ENCODE measurements at places on chromosomes 11 and 22.
A peak's percentile ranks its signal among the peaks of the same experiment; 100 is the strongest.

DNA sequence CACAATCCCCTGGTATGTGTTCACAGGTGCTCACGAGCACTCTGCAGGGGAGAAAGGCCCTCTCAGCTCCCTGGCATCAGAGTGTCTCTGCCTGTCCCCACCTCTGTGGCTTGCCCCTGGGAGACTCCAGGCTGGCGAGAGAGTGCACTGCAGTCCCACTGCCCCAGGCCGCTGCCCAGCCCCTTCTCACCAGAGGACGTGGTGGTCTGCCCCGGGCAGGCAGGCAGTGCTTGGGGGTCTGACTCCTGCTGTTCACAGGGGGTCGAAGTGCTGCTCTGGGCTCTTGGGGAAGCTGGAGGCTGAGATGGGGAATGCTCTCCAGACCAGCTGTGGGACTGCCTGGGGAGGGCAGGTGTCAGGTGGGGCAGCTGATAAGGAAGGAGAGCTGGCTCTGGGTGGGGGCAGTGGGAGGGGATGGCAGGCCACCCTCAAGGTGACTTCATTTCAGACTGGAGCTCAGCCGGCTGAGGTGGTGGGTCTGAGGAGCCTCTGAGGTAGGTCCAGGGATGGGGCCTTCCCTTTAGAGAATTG lies 151.0 kb upstream of the B3GAT1 start:
- DNase-seq: no peak
- no peaks in the 10 kb centered on the region for H3K36me3 ChIP-seq
- no peak overlapping the region for H3K27ac ChIP-seq
- H3K4me1 ChIP-seq: no peaks in the 10 kb centered on the region
- H3K4me3 ChIP-seq: no peak overlapping the region

- peaks cover 29% of the 10 kb centered on the region for H3K27me3 ChIP-seq
- H3K36me3 ChIP-seq: no peaks in the 10 kb centered on the region
- no peak for DNase-seq
- no peak overlapping the region for H3K4me3 ChIP-seq
- peak overlapping the region; percentile 57 for H3K27ac ChIP-seq
- H3K4me1 ChIP-seq: peaks cover 18% of the 10 kb centered on the region
Observed at GRCh38 chr11:124071623-124071948, 30.5 kb upstream of the OR10G7 start.

- H3K27ac ChIP-seq: no peak overlapping the region
- peak; percentile 35 for DNase-seq
- peaks cover 10% of the 10 kb centered on the region for H3K27me3 ChIP-seq
- no peaks in the 10 kb centered on the region for H3K36me3 ChIP-seq
- no peak overlapping the region for H3K4me3 ChIP-seq
Observed at GRCh38 chr11:12043959-12044791, 35.7 kb upstream of the DKK3 start.

DNA sequence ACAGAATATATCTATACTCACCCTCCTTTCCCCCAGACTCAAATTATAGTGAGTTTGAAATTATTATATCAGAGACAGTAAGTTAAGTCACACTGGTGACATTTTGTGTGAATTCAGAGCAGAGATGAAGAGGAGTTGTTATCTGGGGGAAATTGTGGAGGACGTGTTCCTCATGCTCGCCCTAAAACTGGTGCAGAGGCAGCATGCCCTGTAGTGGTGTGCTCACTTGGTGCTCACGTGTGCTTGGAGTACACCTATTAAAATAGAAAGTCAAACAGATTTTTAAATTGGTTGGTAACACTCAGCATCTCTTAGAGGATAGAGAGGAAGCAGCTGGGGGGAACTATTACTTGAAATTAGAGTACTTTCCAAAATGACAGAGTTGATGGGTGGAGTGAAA lies 51.6 kb upstream of the ADSL start:
- DNase-seq: no peak
- peaks cover 29% of the 10 kb centered on the region for H3K36me3 ChIP-seq
- H3K27ac ChIP-seq: peak overlapping the region; percentile 54
- peaks cover 14% of the 10 kb centered on the region for H3K4me1 ChIP-seq
- no peak overlapping the region for H3K4me3 ChIP-seq
- no peaks in the 10 kb centered on the region for H3K27me3 ChIP-seq

DNA sequence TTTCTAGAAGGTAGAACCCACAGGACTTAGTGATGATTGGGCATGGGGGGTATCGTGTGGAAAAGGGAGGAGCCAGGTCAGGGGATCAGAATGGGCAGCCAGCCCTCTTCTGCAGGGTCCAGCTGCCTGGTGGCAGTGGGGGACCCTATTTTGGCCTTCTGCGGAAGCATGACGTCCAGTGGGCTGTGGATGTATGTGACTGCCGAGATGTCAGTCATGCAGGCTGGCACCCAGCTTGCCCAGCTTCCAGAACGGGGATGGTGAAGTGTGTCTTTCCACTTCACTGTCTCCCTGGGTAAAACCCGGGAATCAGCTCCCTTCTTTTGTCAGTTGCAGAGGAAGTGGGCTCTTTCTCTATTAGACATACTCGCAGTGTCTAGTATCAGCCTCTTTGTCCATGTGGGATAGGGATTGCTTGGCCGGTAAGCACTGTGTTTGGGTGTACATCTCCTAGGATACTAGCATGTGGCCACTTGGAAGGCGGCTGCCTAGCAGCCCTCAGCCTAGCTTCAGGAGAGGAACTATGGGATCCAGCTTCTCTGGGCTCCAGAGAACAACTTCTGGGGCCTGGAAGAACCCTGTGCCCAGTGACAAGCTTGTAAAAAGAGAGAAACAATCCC lies 51.4 kb downstream of the GRIK4 start:
- H3K36me3 ChIP-seq: peaks cover 6% of the 10 kb centered on the region
- H3K27me3 ChIP-seq: peaks cover 55% of the 10 kb centered on the region
- H3K4me1 ChIP-seq: peaks cover 10% of the 10 kb centered on the region
- DNase-seq: no peak
